CD4-positive, alpha-beta T cell treated with Interleukin-15 for 1 hour (primary cell): ENCODE measurements at places on chromosomes 1 and 21.
A peak's percentile ranks its signal among the peaks of the same experiment; 100 is the strongest.

DNA sequence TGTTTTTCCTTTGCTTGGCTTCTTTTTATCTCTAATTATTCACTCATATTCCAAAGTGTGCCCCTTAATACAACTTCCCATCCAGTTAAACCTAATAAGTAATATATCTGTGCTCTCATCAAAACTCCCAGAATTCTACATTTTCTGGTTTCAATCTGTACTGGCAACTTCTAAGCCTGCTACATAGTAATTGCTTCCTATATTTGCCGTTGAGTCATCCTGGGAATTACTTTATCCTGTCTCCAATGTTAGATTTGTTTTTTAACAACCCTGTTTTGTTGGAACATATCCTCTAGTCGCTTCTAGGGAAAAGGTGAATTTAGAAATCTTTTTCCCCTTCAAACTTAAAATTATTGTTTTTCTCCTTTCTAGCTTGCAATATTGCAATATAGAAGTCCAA is 620.5 kb upstream of the PKN2 start:
- no peak for DNase-seq

GRCh38 chr1:101965341-101965740 is 31.4 kb downstream of the OLFM3 start:
- no peak for DNase-seq

DNA sequence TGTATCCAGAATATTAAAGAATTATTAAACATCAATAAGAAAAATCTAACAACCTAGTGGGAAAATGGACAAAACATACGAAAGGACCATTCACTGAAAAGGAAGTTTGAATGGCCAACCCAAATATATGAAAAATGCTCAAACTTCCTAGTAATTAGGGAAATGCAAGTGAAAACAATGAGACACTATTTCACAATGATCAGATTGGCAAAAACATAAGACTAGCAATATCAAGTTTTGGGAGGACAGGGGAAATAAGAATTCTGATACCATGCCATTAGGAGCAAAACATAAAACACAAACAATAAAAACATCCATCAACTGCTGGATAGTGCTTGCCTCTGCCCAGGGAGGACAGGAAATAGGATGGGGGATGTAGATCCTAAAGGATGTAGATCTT is 14.3 kb downstream of the XCL2 start:
- no peak for DNase-seq

GRCh38 chr21:32529679-32530078 is 55.6 kb downstream of the TCP10L start:
- no peak for DNase-seq

GRCh38 chr1:91535441-91535840 is 34.8 kb downstream of the CDC7 start:
- DNase-seq, result no peak

DNA sequence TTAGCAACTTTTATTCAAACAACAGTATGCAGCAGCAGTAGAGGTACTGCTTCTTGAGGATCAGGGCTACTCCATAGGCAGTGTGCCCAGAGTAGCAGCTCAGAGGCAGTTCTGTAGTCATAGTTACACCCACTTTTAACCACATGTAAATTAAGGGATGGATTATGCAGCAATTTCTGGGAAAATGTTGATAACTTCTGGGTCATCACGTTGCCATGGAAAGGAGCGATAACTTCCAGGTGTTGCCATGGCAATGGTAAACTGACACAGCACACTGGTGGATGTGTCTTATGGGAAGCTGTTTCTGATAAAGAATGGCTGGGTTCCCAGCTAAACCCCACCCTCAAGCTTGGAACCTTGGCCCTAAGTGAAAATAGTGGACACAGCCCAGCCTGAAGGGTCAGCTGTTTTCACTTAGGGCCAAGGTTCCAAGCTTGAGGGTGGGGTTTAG is 29.0 kb upstream of the PLA2G2A start:
- no peak for DNase-seq

GRCh38 chr1:236868625-236869467 is 73.8 kb downstream of the MTR start:
- peak; percentile 33 for DNase-seq

- no peak for DNase-seq
These were observed 4.3 kb downstream of the TTC3 start for GRCh38 chr21:37077403-37077802.

- no peak for DNase-seq
These were observed 27.4 kb downstream of the IFI44 start for GRCh38 chr1:78676993-78677392.

DNA sequence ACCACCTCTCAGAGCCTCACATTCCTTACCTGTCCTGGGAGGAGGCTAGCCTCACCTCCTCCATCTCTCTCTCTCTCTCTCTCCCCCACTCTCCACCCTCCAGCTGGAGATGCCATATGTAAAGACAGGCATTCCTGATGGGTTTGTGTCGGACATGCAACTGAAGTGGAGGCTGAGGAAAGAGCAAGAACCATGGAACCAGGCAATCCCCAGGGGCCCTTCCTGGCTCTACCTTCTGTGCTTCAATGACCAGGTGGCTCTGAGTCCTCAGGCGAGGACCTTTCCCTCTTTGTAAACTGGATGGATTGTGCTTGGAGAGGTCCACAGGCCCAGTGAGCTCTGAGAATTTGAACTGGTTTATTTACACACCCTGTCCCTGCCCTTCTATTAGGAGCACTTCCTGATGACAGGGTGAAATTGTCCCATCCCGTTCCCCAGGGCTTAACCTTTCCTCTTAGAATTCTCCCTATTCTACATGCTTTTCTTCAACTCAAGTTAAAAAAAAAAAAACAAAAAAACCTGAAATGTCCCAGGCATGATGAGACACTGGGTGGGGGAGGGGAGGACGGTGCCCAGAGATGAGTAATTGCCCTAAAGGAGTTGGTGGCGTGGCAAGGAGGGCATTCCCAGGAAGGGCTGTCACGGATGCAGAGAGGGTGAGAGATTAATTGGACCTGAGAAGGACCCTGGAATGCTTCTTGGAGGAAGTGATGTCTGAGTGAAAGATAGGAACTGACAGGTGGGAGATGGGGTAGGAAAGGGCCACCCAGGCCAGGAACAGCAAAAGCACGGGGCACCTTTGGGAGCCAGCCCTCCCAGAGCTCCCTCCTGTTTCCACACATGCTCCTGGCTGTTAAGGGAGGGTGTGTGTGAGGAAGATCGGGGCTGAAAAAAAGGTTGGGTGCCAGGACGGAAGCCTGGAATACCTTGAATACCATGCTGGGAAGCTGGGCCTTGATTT is 50.2 kb upstream of the WASF2 start:
- DNase-seq, result no peak

DNA sequence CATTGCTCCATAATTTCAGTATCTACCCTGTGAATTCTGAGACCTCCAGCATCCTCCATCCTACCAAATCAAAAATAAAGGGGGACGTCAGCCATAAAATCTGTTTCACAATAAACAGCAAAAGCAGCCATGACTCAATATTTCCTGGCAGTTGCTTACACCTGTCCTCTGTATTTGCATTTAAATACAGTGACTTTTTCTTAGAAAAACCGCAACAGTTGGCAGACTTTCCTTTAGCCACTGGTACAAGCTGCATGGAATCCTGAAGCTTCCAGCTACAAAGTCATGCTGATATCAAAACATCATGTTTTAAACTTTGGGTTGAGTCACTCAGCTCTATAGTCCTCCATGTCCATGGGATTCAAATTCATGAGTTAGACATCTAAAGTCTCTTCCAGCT is 278.0 kb upstream of the KAZN start:
- DNase-seq, result no peak

- no peak for DNase-seq
These were observed 15.0 kb upstream of the ITPKB start for GRCh38 chr1:226754097-226754496.

DNA sequence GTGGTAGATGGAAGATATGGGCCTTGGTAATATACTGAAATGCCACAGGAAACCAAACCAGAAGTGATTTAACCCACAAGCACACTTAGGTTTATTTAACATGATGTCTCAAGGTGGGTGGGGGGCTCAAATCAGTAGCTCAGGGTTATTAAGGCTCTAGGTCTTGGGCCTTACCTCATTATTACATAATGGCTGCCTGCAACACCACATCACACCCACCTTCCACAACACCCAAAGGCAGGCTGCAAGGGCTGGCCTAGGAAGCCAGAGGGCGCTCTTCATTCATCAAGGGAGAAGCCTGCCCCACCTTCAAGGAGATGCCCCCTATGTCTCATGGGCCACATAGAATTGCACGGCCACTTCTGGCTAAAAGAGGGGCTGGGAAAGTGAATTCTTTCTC is 6.0 kb downstream of the TFF1 start:
- DNase-seq, result no peak

DNA sequence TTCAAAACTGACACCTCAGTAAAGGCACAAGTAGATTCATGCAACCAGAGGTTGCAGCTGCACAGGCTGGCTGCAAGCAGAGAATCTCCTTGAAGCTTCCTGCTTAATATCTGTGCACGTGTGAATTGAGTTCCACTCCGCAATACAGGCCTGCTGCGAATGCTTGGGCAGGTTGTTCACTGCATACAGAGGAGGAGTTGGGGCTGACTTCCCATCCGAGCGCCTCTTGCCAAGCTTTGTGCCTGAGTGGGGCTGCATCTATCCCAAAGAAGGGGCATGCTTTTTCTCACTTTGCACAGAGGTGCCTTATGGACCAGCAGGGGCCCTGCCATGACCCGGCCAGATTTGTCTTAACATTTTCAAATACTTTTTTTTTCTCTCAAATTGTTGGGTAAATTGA is 17.9 kb upstream of the PADI1 start:
- DNase-seq, result no peak

DNA sequence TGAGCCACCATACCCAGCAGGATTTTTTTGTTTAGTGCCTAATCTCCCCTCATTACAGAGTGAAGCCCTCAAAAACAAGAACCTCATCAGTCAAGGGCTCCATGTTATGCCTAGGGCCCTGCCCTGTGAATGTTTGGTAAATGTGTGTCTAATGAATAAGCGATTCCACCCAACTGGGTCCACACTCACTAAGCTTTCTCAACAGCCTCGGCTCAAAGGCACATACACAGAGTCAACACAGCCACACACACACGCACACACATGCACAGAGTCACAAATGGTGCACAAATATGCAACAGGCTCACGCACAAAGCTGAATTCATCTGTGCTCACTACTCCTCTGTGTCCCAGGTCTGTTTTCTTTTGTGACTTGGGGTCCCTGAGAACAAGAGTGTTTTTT is 11.7 kb upstream of the SYNC start:
- DNase-seq, result no peak

DNA sequence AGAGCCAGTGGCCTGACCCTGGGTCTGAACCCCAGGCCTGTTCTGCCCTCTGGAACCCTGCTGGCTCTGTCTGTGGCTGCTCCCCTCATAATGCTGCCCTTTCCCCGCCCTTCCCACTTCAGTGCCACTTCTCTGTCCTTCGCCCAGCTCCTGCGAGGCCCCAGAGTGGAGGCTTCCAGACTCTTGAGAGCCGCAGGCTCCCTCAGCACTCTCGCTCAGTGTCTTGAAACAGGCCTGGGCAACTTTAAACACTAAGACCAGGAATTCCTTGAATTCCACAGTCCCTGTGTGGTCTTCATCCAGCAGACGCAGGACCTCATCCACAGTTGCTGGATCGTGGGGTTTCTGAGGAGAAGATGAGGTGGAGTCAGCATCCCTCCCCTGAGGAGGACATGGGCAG is 3.5 kb downstream of the CRNN start:
- DNase-seq, result no peak

GRCh38 chr1:25811384-25812082 is 8.2 kb upstream of the MTFR1L start:
- no peak for DNase-seq

DNA sequence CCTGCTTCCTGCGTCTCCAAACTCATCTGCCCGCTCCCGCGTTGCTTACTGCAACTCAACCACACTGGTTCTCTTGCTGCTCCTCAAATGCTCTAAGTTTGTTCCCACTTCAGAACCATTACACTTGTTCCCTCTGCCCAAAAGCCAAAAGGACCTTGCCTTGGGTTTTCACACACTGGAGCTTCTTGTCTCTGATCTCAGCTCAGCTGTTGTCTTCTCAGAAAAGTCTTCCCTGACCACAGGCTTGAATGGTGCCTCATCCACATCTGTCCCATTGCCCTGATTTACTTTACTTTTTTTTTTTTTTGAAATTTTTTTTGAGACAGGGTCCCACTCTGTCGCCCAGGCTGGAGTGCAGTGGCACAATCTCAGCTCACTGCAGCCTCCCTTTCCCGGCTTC is 44.3 kb upstream of the SYT14 start:
- no peak for DNase-seq

- no peak for DNase-seq
These were observed 7.2 kb downstream of the MECR start for GRCh38 chr1:29223521-29223920.

GRCh38 chr1:92167151-92167550 is 50.6 kb upstream of the C1orf146 start:
- DNase-seq, result no peak

- DNase-seq, result no peak
These were observed 494.6 kb upstream of the ADGRL4 start for GRCh38 chr1:79501153-79501552.

DNA sequence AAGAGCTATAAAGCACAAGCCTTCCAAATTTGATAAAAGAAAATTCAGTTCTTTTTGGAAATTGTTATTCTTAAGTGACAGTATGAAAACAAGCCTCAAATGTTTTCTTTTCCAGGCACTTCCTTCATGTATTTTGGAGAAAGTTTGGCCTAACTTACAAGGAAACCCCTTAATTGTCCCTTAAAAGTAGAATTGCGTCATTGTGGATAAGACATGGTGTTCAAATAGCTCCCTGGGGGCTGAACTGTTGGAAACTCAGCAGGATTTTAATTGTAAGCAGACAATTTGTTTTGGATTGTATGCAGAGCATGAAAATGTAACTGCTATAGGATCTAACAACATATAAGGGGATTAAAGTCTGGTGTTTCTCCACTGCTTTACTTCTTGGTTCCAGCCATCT is 35.4 kb upstream of the FGGY start:
- DNase-seq, result no peak

- no peak for DNase-seq
These were observed 4.9 kb upstream of the ZNF644 start for GRCh38 chr1:91026777-91027176.

GRCh38 chr1:221868593-221869303 is 126.9 kb upstream of the DUSP10 start:
- no peak for DNase-seq

GRCh38 chr1:20224546-20224945 is 38.2 kb upstream of the PLA2G2C start:
- DNase-seq, result no peak

DNA sequence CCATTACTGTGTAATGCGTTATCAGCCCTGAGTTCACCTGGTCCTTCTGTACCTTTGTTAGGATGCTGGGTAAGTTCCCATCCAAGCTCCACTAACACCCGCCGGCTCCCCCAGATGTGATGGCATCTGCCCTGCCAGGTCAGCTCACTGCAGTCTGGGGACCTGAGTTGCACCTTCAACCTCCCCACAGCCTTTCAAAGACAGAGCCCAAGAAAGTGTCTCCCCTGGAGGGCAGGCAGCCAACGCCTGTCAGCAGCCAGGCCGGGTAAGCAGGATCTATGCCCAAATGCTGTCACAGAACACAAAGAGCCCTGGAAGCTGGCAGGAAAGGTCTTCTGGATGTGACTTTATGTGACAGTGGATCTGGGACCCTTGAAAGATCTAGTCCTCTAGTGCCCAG is 13.7 kb downstream of the MRAP start:
- no peak for DNase-seq
